Kidney glomerular epithelial cell (primary cell): ENCODE measurements at places on chromosomes 4 and X.

GRCh38 chr4:110137829-110138228 is 60.6 kb downstream of the ELOVL6 start:
- DNase-seq, result no peak

DNA sequence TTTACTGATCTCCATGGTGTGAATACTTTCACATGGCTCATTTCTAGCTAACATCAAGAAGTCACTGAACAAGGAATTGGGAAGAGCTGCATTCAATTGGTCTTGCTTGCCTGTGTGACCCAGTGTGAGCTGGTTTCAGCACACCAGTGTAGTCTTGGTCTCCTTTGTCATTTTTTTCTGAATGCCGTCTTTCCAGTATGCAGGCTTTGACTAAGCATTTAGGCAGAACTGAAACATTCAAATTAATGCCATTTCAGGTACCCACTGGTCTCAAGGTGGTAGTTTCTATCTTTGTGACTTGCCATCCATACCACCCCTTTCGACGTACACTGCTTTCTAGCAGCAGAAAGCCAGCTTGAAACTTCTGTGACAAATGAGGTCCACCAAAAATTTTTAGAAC is 550.5 kb upstream of the BOD1L1 start:
- no peak for DNase-seq

- DNase-seq, result no peak
Observed at GRCh38 chr4:151674804-151675391, 85.9 kb downstream of the GATB start.

- DNase-seq, result no peak
Observed at GRCh38 chr4:126558596-126558995, 1074.2 kb upstream of the INTU start.

DNA sequence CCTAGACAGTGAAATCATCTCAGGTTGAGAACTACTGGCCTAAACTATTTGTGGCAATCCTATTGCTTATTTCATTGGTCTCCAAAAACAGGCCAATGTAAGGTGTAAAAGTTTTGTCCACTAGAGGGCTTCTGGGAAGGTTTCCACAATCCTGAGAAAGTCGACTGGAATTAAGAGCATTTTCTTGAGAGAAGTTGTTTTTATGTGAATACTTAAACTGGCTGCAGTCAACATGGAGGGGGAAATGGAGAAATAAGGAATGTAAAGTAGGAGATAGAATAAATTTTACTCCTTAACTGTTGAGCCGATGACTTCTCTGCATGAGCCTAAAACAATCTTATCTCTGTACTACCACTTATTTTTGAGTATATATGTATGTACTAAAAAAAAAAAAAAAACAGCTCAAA is 11.0 kb upstream of the EIF4E start:
- peak; percentile 63 for DNase-seq

GRCh38 chr4:184452740-184453139 is 21.6 kb downstream of the IRF2 start:
- DNase-seq, result no peak

- DNase-seq, result no peak
Observed at GRCh38 chr4:38681281-38681991, 17.4 kb downstream of the KLF3 start.

GRCh38 chr4:184782731-184783373 is 42.9 kb downstream of the ACSL1 start:
- DNase-seq, result no peak

DNA sequence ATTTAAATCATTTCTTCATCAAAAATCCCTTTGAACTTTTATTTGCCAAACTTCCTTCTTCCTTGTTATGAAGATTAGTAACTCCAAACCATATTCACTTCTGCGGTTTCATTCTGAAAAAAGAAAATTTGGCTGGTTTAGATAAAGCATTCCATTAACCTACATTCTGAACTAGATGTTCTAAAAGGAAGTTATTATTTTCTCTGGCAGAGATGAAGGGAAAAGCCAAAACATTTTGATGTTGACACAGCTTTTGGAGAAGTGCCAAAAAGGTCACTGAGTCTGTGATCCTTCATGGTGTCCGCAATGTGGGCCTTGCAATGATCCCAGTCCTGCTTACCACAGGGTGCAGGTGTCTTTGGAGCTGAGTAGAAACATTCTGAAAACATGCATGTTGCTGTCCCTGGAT is 36.0 kb downstream of the CXCL8 start:
- peak; percentile 51 for DNase-seq

DNA sequence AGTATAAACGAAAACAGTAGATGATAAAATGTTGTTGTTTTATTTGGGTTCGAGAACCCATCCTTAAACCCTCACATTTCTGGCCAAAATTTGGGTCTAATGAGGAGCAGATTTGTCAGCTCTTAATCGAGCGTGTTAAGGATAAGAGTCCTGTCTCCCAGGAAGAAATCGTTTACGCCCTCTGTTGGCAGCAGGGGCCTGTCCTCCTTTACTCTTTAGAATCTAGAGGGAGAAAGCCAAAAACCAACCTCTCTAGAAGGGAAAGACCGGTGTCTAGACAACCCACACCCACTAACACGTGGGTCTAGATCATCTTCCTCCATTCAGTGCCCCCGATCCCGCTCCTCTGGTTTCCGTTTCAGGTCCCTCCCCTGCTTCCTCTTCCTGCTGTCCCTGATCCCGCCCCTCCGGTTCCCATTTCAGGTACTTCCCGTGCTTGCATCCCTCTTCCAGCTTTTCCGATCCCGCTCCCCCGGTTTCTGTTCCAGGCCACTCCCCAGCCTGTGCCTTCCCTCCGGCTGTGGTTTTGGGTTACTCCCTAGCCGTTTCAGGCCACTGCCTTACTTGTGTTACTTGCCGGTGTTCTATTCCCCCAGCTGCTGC is 339.1 kb downstream of the PAPSS1 start:
- no peak for DNase-seq

DNA sequence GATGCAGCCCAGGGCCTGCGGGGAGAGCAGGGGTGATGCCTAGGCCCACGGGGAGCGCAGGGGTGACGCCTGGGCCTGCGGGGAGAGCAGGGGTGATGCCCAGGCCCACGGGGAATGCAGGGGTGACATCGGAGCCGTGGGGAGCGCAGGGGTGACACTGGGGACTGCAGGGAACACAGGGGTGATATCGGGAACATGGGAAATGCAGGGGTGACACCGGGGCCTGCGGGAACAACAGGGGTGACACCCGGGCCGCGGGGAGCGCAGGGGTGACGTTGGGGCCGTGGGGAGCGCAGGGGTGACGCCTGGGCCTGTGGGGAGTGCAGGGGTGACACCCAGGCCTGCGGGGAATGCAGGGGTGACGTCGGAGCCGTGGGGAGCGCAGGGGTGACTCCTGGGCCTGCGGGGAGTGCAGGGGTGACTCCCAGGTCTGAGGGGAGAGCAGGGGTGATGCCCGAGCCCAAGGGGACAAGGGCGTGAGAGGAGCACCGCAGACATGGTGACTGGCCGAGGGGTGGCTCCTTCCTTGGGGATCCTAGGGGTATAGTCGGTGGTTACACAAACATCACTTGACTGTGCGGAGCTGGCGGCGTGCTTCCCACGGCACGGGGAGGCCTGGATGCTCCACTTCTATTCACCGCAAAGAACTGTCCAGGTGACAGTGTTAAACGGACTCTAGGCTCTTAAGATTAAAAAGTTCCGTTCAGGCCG is 38.0 kb downstream of the GAK start:
- no peak for DNase-seq

DNA sequence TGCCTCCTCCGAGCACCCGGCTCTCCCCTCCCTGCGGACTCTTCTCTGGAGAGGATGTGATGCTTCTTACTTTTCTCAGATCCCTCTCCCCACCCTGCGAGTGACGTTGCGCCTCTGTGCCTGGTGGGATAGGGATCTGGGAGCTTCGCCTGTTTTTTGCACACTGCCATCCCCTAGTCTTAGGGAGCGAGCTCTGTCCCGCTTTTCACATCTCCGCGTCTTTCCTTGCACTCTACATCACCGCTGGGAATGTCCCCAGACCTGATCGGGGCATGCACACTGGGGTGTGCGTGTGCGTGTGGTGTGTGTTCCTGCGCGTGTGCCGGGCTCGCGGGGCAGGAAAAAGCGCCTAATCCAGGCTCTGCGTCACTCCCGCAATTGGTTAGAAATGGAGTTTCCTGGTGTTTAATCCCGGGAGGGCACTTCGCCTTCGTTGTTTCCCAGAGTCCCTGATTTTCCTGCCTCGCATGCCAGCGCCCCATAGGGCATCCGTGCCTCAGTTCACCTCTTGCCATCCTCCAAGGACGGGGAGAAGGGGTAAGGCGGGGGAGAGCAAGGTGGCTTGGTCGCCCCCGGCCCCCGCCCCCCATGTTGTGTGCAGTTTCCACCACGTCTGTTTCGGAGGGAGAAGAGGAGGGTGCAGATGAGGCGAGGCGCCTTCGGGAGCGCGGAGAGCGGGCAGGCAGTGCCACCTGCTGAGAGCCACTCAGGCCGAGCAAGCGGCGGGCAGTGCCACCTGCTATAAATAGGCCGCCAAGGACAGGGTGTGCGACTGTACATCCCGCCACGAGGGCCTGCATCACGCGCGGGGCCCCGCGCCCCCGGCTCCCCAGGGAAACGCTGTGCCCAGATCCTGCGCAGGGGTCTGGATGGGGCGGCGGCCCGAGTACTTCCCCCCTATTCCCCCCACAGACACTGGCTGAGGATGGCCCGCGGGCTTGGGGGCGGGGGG is 759 bp upstream of the TBC1D1 start:
- DNase-seq, result no peak

- DNase-seq, result no peak
Observed at GRCh38 chr4:158786121-158786601, 17.3 kb downstream of the FNIP2 start.

DNA sequence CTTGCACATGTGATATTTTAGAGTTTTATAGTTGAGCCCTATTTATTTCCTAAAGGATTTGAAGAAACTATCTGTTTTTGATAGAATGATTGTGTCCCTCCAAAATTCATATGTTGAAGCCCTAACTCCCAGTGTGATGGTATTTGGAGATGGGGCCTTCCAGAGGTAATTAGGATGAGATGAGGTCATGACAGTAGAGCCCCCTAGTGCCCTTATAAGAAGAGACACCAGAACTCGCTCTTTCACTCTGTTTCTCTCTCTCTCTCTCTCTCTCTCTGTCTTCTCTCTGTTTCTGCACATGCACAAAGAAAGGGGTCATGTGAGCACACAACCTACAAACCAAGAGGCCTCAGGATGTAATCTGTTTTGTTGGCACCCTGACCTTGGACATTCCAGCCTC is 921.9 kb upstream of the DIAPH2 start:
- no peak for DNase-seq

GRCh38 chr4:131091896-131092295 is 1995.9 kb downstream of the C4orf33 start:
- DNase-seq, result peak; percentile 28

DNA sequence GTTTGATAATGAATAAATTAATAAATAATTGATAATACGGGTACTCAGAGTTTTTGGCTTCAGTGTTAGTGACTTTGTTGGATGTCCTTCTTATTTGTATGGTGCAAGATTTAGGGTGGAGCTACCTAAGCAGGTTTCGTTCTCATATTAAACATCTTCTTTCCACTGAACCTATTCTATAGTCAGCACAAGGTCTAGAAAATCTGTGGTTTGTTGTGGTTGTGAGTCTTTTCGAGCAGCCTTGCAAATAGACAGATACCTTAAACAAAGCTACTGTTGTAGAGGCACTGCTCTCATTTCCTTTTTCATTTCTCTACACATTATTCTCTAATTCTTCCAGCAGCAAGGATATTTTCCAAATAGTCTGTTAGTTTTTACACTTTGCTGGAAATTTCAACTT is 38.1 kb upstream of the SPANXD start:
- no peak for DNase-seq

DNA sequence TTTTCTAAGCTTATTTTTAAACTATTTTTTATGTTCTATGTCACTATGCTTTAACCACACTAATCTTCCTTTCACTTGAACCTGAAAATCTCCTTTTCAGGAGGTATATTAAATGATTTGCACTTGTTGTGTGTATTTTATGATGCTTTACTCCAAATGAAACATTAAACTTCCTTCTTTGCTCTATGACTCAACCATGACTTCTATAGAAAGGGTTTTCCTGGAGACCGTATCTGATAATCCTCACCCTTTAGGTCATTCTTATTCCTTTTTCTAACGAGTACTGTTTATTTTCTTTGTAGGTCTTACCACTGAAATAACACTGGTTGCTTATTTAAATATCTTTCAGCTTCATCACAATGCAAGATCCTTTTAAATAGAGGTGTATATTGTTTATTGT is 1163.2 kb downstream of the PCDH18 start:
- no peak for DNase-seq

DNA sequence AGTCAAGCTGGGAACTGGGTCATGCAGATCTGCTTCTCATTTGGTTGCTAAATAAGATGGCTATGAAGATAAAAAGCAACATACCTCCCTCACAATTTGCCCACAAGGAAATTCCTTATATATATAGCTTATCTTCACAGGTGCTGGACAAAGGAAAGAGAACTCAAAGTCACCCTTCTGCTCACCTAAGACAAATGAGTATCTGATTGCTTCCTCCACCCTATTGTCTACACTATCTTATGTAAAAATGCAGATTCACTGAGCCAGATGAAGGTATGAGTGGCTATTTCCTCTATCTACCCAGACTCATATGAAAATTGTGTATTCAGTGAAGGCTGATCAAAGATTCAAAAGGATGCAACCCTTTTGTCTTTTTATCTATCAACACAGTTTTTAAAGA is 50.8 kb downstream of the CHM start:
- no peak for DNase-seq

- DNase-seq, result no peak
Observed at GRCh38 chr4:187108845-187109244, 385.2 kb upstream of the FAT1 start.

DNA sequence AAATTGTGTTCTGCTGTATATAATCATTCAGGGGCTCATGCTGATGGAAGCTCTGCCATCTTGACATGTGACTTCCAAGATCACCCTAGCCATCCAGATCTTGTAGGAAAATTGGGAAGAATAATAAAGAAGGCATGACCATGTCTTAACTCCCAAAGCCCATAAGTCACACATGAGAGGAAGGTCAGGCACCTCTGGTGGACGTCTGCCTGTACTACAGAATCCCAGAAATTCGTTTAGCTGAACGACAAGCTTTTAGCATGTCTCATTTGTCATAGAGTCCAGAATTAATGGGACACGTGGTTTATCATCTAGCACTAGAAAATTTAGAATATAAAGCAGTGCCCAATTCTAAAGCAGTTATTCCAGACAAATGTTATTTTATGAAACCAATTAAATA is 212.7 kb downstream of the CENPC start:
- no peak for DNase-seq

DNA sequence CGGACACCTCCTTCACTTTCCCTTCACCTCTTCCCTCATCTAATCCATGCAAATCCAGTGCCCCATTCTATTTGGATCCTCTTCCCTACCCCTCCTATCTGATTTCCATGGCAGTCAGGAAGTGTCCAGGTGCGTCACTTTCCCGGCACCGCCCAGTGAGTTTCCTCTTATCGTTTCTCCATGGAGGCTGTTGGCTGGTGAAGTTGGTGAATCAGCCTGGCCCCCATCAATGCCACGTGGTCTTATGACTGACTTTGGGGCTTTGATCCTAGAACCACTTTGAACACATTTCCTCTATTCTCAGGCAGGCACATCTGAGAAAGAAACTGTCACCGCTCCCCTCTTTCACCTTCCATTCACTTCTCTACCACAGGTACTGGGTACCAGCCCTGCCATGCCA is 137.8 kb downstream of the CEP135 start:
- DNase-seq, result no peak
